ENCODE measurements at places on chromosomes 6 and 20.

DNA sequence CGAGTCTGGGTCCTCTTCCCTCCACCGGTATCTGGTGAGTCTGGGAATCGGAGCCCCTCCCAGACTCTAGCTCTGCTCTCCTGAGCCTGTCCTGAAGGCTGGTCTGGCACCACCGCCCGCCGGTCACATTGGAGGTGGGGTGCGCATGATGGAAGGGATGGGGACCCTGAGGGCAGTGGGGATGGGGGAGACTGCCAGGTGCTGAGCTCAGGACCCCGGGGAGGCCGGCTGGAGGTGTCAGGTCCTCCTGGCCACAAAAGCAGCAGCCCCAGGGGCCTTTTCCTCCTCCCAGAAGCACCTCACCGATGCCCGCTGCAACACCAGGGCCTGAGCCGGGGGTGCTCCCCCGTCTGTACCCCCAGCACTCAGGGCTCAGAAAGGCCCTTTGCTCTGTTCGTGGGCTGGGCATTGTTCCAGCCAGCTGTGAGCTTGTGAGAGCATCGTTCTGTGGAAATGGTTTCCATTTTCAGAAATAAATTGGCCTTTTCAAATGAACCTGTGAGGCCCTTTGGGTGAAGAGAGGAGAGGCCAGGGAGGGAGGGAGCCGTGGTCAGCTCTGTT, 2.5 kb upstream of the NPBWR2 start:
- no peak for DNase-seq

- DNase-seq: peak; percentile 46
Observed at GRCh38 chr20:49668181-49668877, 45.3 kb downstream of the B4GALT5 start.

DNA sequence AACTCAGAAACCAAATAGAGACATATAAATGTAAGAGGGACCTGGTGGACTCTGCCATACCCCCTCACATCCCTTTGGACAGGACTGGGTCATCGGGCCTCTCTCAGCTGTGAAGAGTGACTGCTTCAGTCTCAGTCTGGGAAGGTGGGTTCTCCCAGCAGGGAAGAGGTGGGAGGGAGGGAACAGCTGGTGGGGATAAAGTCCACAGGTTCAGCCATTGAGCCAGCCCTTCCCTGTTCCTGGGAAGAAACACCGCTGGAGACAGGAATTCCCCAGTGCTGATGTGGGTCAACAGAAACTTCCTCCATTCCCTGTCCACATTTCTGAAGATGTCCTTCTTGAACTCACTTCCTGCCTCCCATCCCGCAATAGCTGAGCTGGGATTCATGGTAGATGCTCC, 209.2 kb upstream of the PMEPA1 start:
- no peak for DNase-seq

- DNase-seq: no peak
Observed at GRCh38 chr6:116136933-116137340, 11.0 kb upstream of the COL10A1 start.

DNA sequence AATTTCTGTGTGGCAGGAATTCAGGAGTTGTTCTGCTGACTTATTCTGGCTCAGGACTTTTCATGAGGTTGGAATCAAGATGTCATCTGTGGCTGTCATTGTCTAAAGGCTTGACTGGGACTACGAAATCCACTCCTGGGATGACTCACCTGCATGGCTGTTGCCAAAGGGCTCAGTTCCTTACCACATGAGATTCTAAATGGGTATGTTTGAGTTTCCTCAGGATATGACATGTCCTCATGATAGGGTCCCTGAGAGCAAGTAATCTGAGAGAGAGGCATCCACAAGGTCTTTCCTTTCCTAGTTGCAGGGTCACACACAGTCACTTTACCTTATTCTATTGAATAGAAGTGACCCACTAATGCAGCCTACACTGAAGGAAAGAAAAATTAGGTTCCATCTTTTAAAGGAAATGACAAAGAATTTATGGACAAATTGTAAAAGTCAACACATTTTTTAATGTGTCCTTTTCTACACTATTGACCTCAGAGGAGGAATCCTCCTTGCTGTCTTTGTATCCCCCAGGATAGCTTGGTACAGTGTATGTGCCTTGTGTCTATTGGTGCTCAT, 1025.0 kb upstream of the GJE1 start:
- no peak for DNase-seq

GRCh38 chr6:39274903-39275302, 39.3 kb downstream of the KCNK17 start:
- DNase-seq: no peak

DNA sequence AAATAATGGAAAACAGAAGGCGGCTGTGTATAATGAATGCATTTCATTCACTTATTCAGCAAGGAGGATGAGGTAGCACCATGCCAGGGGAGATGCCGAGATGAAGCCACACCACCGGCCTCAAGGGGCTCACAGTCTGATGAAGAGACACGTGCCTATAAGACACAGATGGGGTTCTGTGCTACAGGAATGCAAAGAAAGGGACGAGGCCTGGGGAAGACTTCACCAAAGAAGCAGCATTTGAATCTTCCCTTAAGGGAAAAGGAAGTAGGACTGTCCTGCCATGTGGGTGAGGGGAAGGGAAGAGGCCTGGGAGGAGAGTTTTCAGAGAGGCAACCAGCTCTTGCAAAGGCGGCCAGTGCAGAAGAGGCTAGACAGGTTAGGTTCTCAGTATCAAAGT, 98.9 kb downstream of the PSMG4 start:
- no peak for DNase-seq

- DNase-seq: no peak
Observed at GRCh38 chr20:24437196-24438082, 32.0 kb upstream of the SYNDIG1 start.

GRCh38 chr6:124962639-124963415, 590 bp downstream of the RNF217 start:
- no peak for DNase-seq

DNA sequence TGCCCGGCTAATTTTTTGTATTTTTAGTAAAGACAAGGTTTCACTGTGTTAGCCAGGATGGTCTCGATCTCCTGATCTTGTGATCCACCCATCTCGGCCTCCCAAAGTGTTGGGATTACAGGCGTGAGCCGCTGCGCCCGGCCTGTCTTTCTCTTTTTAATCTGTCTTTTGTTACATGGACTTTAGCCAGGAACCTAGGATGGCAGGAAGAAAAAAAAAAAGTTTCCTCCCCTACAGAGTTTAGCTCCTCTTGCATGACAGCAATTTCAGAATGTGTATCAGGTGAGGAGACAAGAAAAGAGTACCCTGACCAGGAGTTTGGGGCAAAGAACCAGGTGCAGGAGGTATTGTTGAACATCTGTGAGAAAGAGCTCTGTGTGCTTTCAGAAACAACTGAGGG, 21.4 kb upstream of the TXLNB start:
- DNase-seq: no peak

- DNase-seq: no peak
Observed at GRCh38 chr20:47258745-47259695, 97.5 kb downstream of the ZMYND8 start.

- no peak for DNase-seq
Observed at GRCh38 chr6:28633445-28634215, 107.9 kb downstream of the GPX5 start.

DNA sequence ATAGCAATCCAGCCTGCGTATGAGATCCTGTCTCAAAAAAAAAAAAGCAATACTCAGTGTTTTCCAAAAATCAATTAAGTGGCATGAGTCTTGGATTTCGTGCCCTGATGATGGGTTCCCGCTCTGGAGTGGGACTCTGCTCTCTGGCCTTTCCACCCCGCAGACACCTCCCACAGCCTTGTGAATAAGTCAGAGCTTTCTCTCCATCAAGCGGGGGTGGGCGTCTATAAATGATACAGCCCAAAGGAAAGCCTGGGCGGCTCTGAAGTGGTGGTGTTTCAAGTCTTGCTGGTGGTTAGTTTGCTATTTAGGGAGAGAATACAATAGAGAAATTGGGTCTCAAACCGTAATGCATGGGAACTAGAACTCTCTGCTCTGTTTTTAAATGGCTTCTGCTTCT, 52.5 kb upstream of the TAGAP start:
- no peak for DNase-seq

DNA sequence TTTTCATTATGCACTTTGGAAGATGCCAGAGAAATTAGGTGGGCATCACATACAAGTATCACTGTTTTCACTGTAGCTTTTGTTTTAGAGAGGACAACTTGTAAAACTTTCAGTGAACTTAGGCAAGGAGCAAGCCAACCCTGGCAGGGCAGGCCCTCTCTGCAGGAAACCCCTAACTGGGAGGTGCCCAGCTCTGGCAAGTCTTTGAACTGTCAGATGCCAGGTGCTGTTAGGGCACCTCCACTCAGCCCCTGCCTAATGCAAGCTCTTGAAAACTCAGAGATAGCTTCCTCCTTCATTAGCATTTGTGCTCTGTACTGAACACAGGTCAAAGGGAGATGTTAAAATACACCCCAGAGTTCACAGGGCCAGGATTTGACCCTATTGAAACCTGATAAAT, 774.2 kb upstream of the FLRT3 start:
- no peak for DNase-seq

- DNase-seq: no peak
Observed at GRCh38 chr6:169073311-169073710, 180.3 kb downstream of the THBS2 start.
